ENCODE measurements at places on chromosomes 12 and 14.
A peak's percentile ranks its signal among the peaks of the same experiment; 100 is the strongest.

- peak; percentile 14 for DNase-seq
Measured at GRCh38 chr14:100336618-100337530, 13.7 kb downstream of the SLC25A47 start.

- no peak for DNase-seq
Measured at GRCh38 chr14:65351493-65352194, 60.9 kb upstream of the FUT8 start.

- DNase-seq = no peak
Measured at GRCh38 chr12:58487678-58488161, 432.6 kb downstream of the LRIG3 start.

GRCh38 chr14:99213527-99213971 lies 58.4 kb downstream of the BCL11B start:
- DNase-seq = no peak

- DNase-seq = no peak
Measured at GRCh38 chr14:102084931-102085330, 1.9 kb downstream of the HSP90AA1 start.

DNA sequence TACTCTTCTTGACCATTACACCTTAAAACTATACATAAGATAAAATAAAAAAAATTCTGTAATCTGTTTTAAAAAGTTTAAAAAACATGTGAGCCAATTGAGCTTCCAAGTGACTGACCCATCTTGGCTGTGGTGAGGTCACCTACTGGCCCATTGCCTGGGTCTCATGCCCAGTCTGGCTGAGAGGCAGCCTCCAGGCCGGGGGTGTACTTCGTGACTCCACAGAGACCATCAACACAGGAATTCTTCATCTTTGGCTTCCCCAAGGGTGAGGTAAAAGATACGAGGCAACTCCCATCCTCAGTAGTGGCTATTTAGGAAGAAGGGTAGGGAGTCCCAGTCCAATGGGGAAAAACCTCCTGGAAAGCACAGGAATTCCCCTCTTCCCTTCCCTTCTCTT lies 113.2 kb downstream of the APAF1 start:
- no peak for DNase-seq

DNA sequence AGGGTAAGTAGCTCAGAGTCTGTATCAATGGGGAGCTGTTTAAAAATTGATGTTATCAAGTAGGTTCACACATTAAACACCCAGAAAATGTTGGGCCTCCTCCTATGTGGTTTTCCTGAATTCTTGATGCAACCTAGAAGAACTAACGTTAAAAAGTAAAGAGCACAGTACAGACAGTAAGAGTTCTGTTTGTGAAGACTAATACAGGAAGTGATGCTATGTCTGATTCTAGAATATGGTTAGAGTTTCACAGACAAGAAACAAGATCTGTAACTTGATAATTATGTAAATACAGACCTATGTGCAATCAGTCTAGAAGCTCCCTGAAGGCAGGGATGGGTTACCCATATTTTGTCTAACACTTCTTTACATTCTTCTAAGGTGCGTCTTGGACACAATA lies 214.9 kb upstream of the BTG1 start:
- DNase-seq = no peak

DNA sequence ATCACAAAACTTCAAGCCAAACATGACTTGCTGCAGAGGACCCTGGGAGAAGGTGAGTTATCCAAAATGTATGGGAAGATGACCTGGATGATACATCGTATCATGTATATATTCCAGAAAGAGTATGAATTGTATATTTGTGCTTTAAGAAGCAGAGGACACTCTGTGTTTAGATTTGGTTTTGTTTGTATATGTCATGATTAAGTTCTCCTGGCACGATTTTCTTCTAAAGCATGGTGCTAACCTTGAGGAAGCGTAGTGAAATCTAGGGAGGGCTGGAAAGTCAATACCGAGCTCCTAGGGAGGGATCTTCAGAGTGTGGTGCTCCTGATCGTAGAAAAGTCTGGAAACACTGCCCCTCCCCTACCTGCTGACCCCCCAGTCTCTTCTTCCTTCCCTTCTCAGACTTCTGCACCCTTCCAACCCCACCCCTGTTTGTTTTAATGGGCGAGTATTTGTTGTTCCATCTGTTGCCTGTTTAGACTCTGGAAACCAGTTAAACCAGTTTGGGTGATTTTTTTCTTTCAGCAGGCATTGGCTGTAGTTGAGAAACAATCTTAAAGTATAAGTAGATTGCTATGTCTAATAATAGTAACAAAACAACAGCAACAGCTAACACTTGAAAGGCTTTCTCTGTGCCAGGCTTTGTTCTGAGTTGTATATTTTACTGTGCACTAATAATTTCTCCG lies 141.6 kb downstream of the KICS2 start:
- no peak for DNase-seq

GRCh38 chr12:106020736-106021135 lies 118.0 kb downstream of the NUAK1 start:
- DNase-seq = no peak

DNA sequence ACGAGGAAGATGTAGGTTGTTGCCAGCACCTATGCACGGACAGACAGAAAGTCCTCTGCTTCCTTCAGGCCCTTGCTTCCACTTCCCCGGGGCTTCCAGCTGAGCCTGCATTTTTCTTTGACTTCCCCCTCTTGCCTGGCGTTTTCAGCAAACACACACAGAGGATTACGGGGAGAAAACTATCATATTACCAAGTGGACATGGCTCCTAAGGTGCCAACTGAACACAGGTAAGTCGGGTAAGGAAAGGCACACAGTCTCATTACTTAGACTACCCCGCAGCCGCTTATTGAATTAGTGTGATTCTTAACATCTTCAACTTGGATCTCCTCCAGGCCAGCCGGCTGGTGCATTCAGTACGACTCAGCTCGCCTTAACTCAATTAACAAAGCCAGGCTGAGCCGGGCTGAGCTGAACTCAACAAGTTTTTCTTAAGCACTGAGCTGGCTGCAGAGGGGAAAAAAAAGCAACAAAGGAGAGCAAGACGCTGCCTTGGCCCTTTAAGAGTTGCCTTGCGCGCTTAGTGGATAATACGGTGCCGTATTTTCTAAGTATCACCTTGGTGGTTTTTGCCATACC lies 19.2 kb upstream of the MAP1LC3B2 start:
- DNase-seq = no peak

- no peak for DNase-seq
Measured at GRCh38 chr12:120739031-120739762, 13.6 kb downstream of the ACADS start.

DNA sequence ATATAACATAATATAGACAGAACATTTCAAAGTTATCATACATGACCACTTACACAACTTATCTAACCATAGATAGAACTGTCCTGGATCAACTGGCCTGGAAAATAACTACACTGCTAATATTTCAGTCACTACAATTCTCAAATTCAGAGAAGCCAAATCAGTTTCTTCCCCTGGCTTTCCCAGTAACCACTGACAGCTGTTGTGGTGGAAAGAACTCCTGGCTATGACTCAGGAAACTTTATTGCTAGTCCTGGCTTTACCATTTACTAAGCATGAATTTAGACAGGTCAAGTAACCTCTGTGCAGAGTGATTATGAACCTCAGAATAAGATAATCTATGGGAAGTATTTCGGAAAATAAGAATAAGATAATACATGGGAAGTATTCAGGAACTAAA lies 244.9 kb upstream of the DIO2 start:
- no peak for DNase-seq

DNA sequence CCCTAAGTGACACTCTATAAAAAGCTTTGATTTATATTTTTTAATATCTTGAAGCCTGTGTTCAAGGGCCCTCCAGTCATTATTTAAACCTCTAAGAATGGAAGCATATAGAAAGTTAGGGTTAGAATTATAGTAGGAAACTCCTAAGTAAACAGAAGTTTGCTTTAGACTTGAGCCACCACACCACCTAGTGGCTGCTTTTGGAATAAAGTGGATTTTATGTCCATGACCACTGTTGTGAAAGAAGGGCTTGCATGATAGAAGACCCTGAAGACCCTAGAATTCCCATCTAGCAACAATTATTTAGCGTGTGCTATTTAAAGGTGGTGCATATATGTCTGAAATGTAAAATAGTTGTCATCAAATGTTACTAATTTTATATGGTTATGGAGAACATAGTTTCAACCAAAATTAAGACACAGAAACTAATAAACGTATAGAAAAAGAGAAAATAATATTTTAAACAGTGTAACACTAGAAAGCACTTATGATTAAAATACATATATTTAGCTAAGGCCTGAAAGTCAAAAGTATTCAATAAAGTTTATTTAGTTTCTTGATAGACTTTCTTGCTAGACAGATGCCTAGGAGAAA lies 21.3 kb downstream of the LRRIQ1 start:
- DNase-seq = no peak

DNA sequence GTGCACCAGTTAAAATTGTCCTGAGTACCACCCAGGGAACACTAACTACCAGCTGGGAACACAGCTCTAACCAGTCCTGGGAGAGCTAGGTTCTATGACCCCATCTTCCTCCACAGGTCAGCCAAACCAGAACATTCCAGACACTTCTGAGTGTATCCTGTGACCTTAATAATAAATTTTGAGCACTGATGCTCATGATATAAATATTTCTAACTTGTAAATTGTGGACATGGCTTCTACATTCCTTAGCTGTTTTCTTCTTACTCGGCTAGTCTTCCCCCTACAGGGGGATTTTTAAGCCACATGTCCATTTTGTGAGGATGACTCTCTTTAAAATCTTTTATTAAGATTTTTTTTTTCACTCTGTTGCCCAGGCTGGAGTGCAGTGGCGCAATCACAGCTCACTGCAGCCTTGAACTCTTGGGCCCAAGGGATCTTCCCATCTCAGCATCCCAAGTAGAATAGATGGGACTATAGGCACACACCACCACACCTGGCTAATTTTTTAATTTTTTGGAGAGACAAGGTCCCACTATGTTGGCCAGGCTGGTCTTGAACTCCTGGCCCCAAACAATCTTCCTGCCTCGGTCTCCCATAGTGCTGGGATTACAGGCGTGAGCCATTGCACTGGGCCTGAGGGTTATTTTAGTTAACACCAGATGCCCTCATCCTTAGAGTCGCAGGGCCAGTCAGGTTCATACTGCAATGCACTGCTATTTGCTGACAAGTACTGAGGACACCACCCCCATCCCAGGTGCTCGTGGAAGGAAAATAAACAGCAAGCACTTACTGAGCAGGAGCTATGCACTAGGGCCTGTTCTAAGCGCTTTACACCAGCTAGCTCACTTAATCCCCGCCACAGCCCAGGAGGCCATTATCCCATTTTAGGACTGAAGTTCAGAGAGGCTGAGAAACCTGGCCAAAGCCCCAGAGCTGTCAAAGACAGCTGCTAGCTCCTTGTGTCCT lies 142.6 kb upstream of the NCOR2 start:
- no peak for DNase-seq

Measured in activated CD4-positive, CD25-positive, alpha-beta regulatory T cell treated with anti-CD3 and anti-CD28 coated beads, Interleukin-2, amount 50 U/mL, for 72 hours (primary cell).